ENCODE measurements at places on chromosomes 13 and 19.
A peak's percentile ranks its signal among the peaks of the same experiment; 100 is the strongest.

- H3K27me3 ChIP-seq = peaks cover 14% of the 10 kb centered on the region
- no peak overlapping the region for H3K27ac ChIP-seq
- H3K4me1 ChIP-seq = peaks cover 27% of the 10 kb centered on the region
Measured at GRCh38 chr19:42626181-42626580, 31.5 kb upstream of the CEACAM8 start.

DNA sequence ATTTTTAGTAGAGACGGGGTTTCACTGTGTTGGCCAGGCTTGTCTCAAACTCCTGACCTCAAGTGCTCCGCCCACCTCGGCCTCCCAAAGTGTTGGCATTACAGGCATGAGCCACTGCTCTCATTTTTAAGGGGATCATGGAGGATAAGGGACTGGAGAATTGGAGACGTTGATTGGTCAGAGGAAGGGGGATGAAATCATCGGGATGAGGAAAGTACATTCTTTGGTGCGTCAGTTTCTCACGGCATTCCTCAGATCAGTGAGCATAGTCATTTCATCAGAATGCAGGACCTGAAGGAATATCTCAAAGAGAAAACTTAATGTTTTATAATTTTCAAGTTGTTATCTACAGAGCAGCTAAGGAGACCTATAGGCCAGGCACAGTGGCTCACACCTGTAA lies 14.0 kb downstream of the ZNF114 start:
- H3K27ac ChIP-seq = no peak overlapping the region
- DNase-seq = no peak
- no peak overlapping the region for H3K4me3 ChIP-seq
- H3K4me1 ChIP-seq = no peaks in the 10 kb centered on the region
- H3K27me3 ChIP-seq = peaks cover 2% of the 10 kb centered on the region

DNA sequence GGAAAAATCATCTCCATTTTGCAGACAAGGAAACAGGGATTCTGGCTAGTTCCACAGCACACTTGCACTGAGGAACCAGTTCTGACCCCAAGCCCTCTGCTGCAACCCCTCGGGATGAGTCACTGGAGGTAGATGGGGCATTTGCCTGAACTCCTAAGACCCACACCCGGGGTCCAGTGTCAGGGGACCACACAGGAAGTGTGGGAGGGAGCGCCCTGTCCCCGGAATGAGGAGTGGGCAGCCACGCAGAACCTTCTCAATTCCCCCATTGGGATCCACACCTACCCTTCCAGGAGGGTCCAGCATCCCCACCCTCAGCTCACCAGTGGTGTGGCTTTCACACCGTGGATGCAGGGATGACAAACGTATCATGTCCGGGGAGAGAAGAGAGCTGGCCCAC lies 62.7 kb downstream of the TSHZ3 start:
- no peaks in the 10 kb centered on the region for H3K36me3 ChIP-seq
- H3K4me3 ChIP-seq = no peak overlapping the region
- no peak overlapping the region for H3K27ac ChIP-seq
- no peak for DNase-seq

DNA sequence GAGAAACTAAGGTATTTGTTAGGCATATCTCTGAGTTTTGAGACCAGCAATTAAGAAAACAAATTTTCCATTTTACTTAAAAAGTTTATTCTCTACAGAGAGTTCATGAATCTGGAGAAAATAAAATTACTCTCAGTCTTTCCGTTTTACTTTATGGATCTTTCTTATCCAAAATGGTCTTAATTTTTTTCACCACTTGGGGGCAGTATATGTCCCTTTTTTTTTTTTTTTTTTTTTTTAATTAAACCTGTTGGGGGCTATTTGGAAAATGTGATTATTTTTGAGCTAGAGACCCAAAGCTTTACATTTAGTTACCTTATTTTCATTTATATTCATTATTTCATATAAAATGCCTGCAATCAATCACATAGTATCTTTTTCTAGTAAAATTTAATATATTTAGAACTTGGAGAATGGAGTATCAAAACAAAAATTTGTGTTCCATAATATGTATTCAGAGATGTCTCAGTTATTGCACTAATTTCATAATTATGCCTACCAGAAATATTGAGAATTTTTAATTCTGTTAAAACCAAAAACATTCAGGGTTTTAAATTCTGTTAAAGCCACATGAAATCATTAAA lies 27.1 kb downstream of the PIBF1 start:
- no peak overlapping the region for H3K4me3 ChIP-seq
- H3K27me3 ChIP-seq = no peaks in the 10 kb centered on the region

- peaks cover 4% of the 10 kb centered on the region for H3K27me3 ChIP-seq
- DNase-seq = no peak
- no peaks in the 10 kb centered on the region for H3K36me3 ChIP-seq
- H3K4me3 ChIP-seq = no peak overlapping the region
- no peaks in the 10 kb centered on the region for H3K4me1 ChIP-seq
Measured at GRCh38 chr13:46866150-46866549, 30.7 kb downstream of the HTR2A start.

DNA sequence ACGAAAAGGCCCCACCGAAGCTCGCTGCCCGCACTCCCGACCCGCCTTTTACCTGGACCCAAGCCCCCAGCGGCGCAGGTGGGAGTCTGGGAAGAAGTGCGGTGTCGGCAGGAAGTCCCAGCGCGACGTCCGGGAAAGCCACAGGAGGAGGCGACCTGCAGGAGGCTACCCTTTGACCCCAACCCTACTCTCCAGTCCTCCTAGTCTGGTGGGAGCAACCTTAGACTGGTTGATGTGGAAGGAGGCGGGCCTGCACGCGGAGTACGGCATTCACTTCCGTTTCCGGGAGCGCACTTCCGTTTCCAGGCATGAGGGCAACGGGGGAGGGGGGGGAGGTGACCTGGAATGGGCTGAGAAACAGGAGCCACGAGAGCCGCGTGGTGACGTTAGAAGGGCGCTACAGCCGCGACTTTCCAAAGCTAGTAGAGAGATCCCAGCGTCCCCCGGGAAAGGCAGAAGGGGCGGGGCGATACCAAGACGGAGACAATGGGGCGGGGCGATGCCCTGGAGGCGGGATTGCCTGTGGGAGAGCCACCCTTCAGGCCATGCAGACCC lies 28.5 kb downstream of the ZNF266 start:
- H3K4me3 ChIP-seq = peak overlapping the region; percentile 68
- H3K36me3 ChIP-seq = peaks cover 51% of the 10 kb centered on the region
- no peak overlapping the region for H3K27ac ChIP-seq
- peaks cover 14% of the 10 kb centered on the region for H3K4me1 ChIP-seq
- no peaks in the 10 kb centered on the region for H3K27me3 ChIP-seq

DNA sequence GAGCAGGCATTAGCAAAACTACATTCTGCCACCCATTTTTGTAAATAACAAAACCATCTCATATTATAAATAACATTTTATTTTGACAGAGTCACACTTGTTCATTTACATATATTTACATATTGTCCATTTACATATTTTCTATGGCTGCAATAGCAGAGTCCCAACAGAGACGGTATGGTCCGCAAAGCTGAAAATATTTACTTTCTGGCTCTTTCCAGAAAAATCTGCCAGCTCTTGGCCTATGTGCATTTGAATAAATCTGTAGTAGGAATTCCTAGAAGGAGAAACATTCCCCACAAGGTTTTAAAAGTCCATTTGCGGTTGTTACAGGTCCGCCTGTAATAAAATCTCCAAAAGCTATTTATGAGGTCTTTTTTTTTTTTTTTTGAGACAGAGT lies 5.7 kb upstream of the TSPAN16 start:
- no peaks in the 10 kb centered on the region for H3K36me3 ChIP-seq
- no peak overlapping the region for H3K27ac ChIP-seq

GRCh38 chr13:111302045-111302726 lies 18.3 kb upstream of the TEX29 start:
- no peak for DNase-seq
- peaks cover 9% of the 10 kb centered on the region for H3K4me1 ChIP-seq
- H3K27ac ChIP-seq = no peak overlapping the region
- no peaks in the 10 kb centered on the region for H3K27me3 ChIP-seq

GRCh38 chr19:13133241-13133870 lies 15.3 kb downstream of the NACC1 start:
- H3K4me1 ChIP-seq = peaks cover 52% of the 10 kb centered on the region
- H3K27me3 ChIP-seq = no peaks in the 10 kb centered on the region
- peak overlapping the region; percentile 100 for H3K27ac ChIP-seq
- H3K36me3 ChIP-seq = peaks cover 34% of the 10 kb centered on the region
- H3K4me3 ChIP-seq = peak overlapping the region; percentile 80

- no peaks in the 10 kb centered on the region for H3K4me1 ChIP-seq
- no peak overlapping the region for H3K27ac ChIP-seq
- H3K36me3 ChIP-seq = no peaks in the 10 kb centered on the region
- H3K27me3 ChIP-seq = no peaks in the 10 kb centered on the region
- DNase-seq = no peak
- H3K4me3 ChIP-seq = no peak overlapping the region
Measured at GRCh38 chr13:104961246-104961645, 1574.2 kb downstream of the EFNB2 start.

GRCh38 chr19:48513289-48514122 lies 1.9 kb upstream of the LMTK3 start:
- H3K4me3 ChIP-seq = no peak overlapping the region
- H3K4me1 ChIP-seq = peaks cover 14% of the 10 kb centered on the region
- peak; percentile 75 for DNase-seq
- no peaks in the 10 kb centered on the region for H3K36me3 ChIP-seq
- no peaks in the 10 kb centered on the region for H3K27me3 ChIP-seq

GRCh38 chr13:31037874-31038500 lies 105.5 kb downstream of the TEX26 start:
- H3K27me3 ChIP-seq = peaks cover 37% of the 10 kb centered on the region
- H3K36me3 ChIP-seq = peaks cover 6% of the 10 kb centered on the region
- DNase-seq = no peak

DNA sequence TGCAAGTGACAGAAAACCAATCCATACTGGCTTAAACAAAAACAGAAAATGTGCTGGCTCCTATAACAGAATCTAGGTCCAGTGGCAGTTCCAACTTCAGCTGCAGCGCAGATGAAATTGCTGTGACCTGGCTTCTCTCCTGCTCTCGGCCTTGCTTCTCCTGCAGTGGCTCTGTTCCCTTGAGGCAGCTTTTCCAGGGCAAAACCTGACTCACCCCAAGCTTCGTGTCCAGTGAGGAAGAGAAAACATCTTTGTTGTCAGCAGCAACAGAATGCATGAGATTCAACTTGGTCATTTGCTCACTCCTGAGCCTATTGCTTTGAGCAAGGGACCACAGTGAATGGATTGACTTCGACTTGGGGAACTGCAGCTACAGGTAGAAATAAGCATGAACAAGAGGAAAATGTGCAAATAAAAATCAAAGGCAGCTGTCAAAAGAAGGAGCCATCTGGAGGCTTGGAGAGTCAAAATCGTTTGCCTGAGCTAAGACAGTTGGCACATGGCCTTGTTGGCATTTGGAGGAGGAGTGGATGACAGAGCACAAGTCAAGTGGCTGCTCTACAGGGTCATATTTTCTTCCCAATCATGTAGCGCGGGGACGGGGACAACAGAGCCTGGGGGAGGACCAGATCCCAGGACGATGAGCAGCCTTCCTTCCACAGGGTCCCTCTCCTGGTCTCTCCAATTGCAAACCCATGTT lies 523.4 kb downstream of the FGF9 start:
- H3K36me3 ChIP-seq = no peaks in the 10 kb centered on the region
- no peaks in the 10 kb centered on the region for H3K27me3 ChIP-seq
- no peak overlapping the region for H3K27ac ChIP-seq
- no peak overlapping the region for H3K4me3 ChIP-seq

- H3K4me3 ChIP-seq = no peak overlapping the region
- H3K27me3 ChIP-seq = no peaks in the 10 kb centered on the region
- DNase-seq = no peak
Measured at GRCh38 chr13:104114101-104114500, 1047.9 kb upstream of the SLC10A2 start.

- peaks cover 28% of the 10 kb centered on the region for H3K36me3 ChIP-seq
- peak; percentile 73 for DNase-seq
- H3K4me3 ChIP-seq = peak overlapping the region; percentile 91
- peaks cover 83% of the 10 kb centered on the region for H3K4me1 ChIP-seq
- H3K27me3 ChIP-seq = no peaks in the 10 kb centered on the region
Measured at GRCh38 chr19:49333811-49334288, 1.4 kb upstream of the CD37 start.

- H3K4me1 ChIP-seq = peaks cover 20% of the 10 kb centered on the region
- H3K27ac ChIP-seq = no peak overlapping the region
Measured at GRCh38 chr13:21152251-21152899, 24.0 kb downstream of the SKA3 start.

DNA sequence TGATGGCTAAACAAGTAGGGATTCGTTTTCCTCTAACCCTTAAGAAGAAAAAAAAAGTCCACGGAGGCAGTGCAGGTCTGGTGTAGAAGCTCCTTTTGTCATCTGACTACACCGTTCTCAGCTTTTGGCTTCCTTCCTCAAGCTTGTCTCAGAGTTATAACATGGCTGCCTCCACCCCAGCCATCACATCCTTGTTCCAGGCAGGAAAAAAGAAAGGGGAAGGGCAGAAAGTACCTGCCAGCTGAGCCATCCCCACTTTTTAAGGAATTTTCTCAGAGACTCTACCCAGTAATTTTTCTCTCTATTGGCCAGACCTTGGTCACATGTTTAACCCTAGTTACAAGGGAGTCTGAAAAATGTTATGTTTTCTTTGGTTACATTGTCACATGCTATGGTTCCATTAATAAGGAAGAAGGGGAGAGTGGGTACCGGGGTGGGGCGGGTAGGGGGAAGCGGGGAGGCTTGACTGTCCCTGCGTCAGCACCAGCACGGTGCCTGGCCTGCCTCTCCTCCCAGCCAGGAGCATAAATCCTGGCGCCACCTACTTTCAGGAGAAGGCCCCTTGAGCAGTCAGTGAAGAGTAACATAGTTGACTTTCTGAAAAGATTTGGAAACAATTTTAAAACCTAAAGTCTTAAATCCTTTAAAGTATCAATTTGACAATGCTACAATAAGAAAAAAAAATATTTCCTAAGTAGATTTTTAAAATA lies 11.1 kb downstream of the FAM124A start:
- no peak overlapping the region for H3K4me3 ChIP-seq
- H3K27ac ChIP-seq = no peak overlapping the region
- H3K36me3 ChIP-seq = no peaks in the 10 kb centered on the region
- DNase-seq = no peak
- H3K27me3 ChIP-seq = peaks cover 37% of the 10 kb centered on the region

DNA sequence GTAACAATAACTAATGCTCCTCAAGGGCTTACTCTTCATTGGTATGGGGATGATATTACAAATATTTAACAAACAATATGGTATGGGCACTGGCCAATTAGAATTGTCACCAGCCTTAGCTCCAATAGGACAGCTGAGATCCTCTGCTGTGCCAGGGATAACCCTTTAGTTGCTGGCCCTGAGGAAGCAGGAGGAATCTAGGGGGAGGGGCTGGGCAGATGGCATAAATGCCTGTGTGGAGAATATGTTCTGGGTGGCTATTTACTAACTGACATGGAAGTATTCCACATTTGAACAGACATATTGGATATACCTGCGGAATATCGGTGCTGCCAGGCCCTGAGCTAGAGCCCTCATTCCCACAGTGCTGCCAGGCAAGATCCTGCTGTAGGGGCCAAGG lies 16.6 kb upstream of the LRCH1 start:
- peaks cover 7% of the 10 kb centered on the region for H3K4me1 ChIP-seq
- DNase-seq = no peak
- H3K27ac ChIP-seq = no peak overlapping the region
- no peaks in the 10 kb centered on the region for H3K27me3 ChIP-seq

GRCh38 chr19:3471954-3472655 lies 8.2 kb downstream of the SMIM24 start:
- H3K27ac ChIP-seq = no peak overlapping the region
- H3K36me3 ChIP-seq = peaks cover 3% of the 10 kb centered on the region
- no peaks in the 10 kb centered on the region for H3K27me3 ChIP-seq
- H3K4me3 ChIP-seq = no peak overlapping the region
- DNase-seq = peak; percentile 59
- H3K4me1 ChIP-seq = no peaks in the 10 kb centered on the region

- H3K4me1 ChIP-seq = peaks cover 8% of the 10 kb centered on the region
- DNase-seq = peak; percentile 31
- peaks cover 57% of the 10 kb centered on the region for H3K27me3 ChIP-seq
- H3K36me3 ChIP-seq = no peaks in the 10 kb centered on the region
- no peak within 1 kb of the TSS for H3K27ac ChIP-seq
Measured at GRCh38 chr19:51531349-51532315, at the start of gene SIGLEC6. TSS of gene SIGLEC6 (minus strand) at chr19:51531670. CDS start at chr19:51531648, 22 bp downstream.

Data from activated naive CD8-positive, alpha-beta T cell treated with anti-CD3 and anti-CD28 coated beads, Interleukin-2, amount 50 U/mL, for 24 hours (primary cell).